A549 treated with Hydrocortisone at 1 μM for 4 hours (cell line): ENCODE measurements at places on chromosomes 1 and 21. TPM values are rescaled to one million over a fixed set of nuclear protein-coding genes. Genes with fewer than 3 reads are reported as not detected.

The RIPK4 gene
- 15.3 to 21.2 TPM (median 20.5 TPM) in 5 replicates for total RNA-seq

The TPTE gene
- total RNA-seq: not detected in 5 replicates

The LHX8 gene
- total RNA-seq: 0.69 to 1.3 TPM (median 1.3 TPM) in 5 replicates

The ADCY10 gene
- 0.03 to 0.38 TPM (median 0.10 TPM) in 3 of 5 replicates, not detected in the others for total RNA-seq

The HTR6 gene
- total RNA-seq: 0.10 to 0.18 TPM (median 0.12 TPM) in 5 replicates

The TMEM269 gene
- total RNA-seq: 0.03 to 0.15 TPM (median 0.09 TPM) in 5 replicates

The C1QA gene
- not detected in 5 replicates for total RNA-seq

The UMODL1 gene
- total RNA-seq: not detected in 5 replicates

The OR14K1 gene
- total RNA-seq: not detected in 5 replicates

The LIX1L gene
- 11.1 to 17.0 TPM (median 12.6 TPM) in 5 replicates for total RNA-seq

The FAAH gene
- total RNA-seq: 0.61 to 0.88 TPM (median 0.81 TPM) in 5 replicates

The PLEKHA6 gene
- 26.4 to 36.3 TPM (median 33.2 TPM) in 5 replicates for total RNA-seq

The ARHGEF11 gene
- total RNA-seq: 16.0 to 18.6 TPM (median 17.6 TPM) in 5 replicates

The GLMP gene
- 36.3 to 48.1 TPM (median 45.0 TPM) in 5 replicates for total RNA-seq

The OR2L13 gene
- total RNA-seq: not detected in 5 replicates

The VANGL1 gene
- total RNA-seq: 15.9 to 23.6 TPM (median 20.4 TPM) in 5 replicates

The COL9A2 gene
- 0.09 to 0.31 TPM (median 0.20 TPM) in 5 replicates for total RNA-seq

The DYNLT4 gene
- 0.32 to 1.0 TPM (median 0.67 TPM) in 5 replicates for total RNA-seq

The DENND2C gene
- total RNA-seq: 0.28 to 0.47 TPM (median 0.37 TPM) in 5 replicates

The TIPRL gene
- 27.1 to 38.9 TPM (median 33.8 TPM) in 5 replicates for total RNA-seq

The FMO4 gene
- total RNA-seq: 0.27 to 0.67 TPM (median 0.43 TPM) in 5 replicates

The EPHB2 gene
- total RNA-seq: 30.2 to 41.7 TPM (median 36.7 TPM) in 5 replicates

The NEGR1 gene
- total RNA-seq: not detected in 5 replicates

The AQP10 gene
- not detected in 5 replicates for total RNA-seq

The RIPPLY3 gene
- total RNA-seq: 0.38 to 0.59 TPM (median 0.59 TPM) in 5 replicates

The NGF gene
- 0.61 to 1.3 TPM (median 0.92 TPM) in 5 replicates for total RNA-seq

The KIF21B gene
- total RNA-seq: 1.3 to 2.2 TPM (median 1.9 TPM) in 5 replicates

The SYT6 gene
- total RNA-seq: 0.13 to 0.36 TPM (median 0.25 TPM) in 5 replicates

The ARMH1 gene
- 0.55 to 1.1 TPM (median 0.92 TPM) in 5 replicates for total RNA-seq

The KCNA3 gene
- not detected in 5 replicates for total RNA-seq

The FCGR3B gene
- total RNA-seq: not detected in 5 replicates

The SERINC2 gene
- 19.9 to 30.9 TPM (median 27.6 TPM) in 5 replicates for total RNA-seq

The SPATA21 gene
- total RNA-seq: 0.05 to 0.14 TPM (median 0.05 TPM) in 4 of 5 replicates, not detected in the other

The SMCP gene
- total RNA-seq: not detected in 5 replicates

The TTC24 gene
- not detected in 5 replicates for total RNA-seq

The SPRR2B gene
- total RNA-seq: not detected in 5 replicates
